NCI-H1417 treated with DMSO at 0.1 percent for 48 hours (cell line): ENCODE measurements at places on chromosomes 1 and 21.

- DNase-seq: no peak
Observed at GRCh38 chr1:207486198-207486597, 9.8 kb upstream of the CR1 start.

DNA sequence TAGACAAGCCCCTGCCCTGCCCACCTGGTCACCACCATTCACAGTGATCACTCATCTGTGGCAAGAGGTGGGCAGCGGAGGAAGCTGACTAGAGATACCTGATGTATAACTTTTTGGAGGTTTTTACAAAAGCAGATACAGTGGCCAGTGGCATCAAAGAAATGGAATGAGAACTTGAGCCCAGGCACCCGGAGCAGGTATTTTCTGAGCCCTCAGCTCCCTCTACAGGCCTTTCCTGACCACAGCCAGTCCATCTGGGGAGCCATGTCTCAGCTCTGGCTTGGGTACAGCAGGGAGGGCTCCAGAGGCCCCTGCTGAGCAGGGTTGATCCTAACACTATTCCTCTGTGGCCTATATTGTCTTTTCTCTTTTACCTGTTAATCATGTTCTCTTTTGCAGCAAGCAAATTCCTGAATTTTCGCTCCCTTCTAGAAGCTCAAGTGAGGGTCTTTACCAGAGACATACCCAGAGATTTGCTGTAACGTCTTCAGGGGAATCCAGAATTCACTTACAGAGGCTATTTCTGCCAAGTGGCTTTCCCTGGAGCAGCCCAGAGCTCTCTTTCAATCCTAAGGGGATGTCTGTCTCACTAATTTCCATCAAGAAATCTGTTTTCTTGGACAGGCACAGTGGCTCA lies 27.3 kb downstream of the GPR157 start:
- DNase-seq: peak; percentile 8

GRCh38 chr1:159318784-159319551 lies 16.8 kb downstream of the FCER1A start:
- no peak for DNase-seq

DNA sequence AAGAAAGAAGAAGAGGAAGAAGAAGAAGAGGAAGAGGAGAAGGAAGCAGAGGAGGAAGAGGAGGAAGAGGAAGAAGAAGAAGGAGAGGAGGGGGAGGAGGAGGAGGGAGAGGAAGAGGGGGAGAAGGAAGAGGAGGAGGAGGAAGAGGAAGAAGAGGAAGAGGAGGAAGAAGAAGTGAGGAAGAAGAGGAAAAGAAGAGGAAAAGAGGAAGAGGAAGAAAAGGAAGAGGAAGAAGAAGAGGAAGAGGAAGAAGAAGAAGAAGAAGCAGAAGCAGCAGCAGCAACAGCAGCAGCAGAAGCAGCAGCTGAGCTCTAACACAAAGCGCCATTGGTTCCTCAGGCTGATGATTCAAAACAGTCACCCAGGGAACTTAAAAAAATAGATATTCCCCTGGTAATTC lies 34.0 kb downstream of the DNAI4 start:
- no peak for DNase-seq

GRCh38 chr1:171252482-171252881 lies 4.2 kb downstream of the FMO1 start:
- DNase-seq: no peak

GRCh38 chr1:75632350-75632949 lies 21.5 kb upstream of the SLC44A5 start:
- no peak for DNase-seq

DNA sequence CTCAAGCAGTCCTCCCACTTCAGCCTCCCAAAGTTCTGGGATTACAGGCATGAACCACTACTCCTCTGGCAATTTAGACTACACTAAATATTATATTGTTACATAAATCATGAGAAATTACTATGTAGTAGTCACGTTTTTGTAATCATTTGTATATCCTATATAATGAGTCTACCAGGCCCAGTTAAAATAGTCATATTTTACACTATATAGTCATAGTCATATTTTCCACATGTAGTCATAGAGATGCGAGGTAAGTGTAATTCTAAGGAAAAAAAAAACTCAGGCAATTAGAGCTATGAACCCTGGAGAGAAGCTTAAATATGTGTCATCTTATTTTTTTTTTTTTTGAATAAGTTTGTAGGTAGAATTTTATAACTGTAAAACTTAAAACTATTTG lies 90.0 kb downstream of the FNBP1L start:
- DNase-seq: no peak

DNA sequence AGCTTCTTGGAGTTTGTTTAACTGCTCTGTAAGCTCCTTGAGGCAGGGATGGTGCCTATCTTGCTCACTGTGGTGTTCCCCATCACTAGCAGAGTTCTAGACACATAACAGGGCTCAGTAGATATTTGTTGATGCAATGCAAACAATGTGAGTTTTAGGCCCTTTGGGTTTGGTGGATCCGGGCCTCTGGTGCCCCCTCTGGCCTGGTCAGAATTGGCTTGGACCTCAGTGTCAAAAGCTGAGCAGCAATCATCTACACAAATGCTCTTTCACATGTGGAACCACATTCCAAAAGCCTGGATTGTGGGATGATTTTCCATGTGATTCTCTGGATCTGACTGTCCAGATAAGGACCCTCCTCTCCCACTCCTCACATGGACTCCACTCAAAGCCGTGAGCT lies 53.4 kb upstream of the BCAR3 start:
- no peak for DNase-seq
